ENCODE measurements at places on chromosomes 5 and 9.

GRCh38 chr9:96858018-96858573 is 3.8 kb upstream of the ZNF782 start:
- DNase-seq, result no peak

DNA sequence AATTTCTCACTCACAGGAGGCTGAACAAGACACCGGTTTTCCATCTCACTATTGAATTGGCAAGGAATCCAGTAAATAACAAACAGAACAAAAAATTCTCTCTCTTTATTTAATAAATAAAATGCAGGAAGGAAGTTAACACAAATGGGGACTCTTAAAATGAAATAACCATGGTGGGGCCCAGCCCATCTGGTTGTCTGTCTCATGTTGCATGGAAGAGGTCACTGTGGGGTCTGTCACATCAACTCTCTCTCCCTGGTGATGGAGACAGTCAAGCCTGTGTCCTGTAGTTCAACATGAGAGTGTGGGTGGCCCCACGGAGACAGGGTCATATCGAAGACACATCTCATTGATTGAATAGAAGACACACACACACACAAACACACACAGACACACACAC is 297.7 kb downstream of the IRX2 start:
- DNase-seq, result no peak

GRCh38 chr9:84998639-84999038 is 329.1 kb downstream of the NTRK2 start:
- DNase-seq, result no peak

GRCh38 chr9:85516976-85517637 is 224.6 kb downstream of the AGTPBP1 start:
- no peak for DNase-seq

GRCh38 chr5:67299231-67299735 is 102.7 kb upstream of the CD180 start:
- no peak for DNase-seq

- DNase-seq, result no peak
Measured at GRCh38 chr9:98318834-98319478, 63.5 kb upstream of the TBC1D2 start.

DNA sequence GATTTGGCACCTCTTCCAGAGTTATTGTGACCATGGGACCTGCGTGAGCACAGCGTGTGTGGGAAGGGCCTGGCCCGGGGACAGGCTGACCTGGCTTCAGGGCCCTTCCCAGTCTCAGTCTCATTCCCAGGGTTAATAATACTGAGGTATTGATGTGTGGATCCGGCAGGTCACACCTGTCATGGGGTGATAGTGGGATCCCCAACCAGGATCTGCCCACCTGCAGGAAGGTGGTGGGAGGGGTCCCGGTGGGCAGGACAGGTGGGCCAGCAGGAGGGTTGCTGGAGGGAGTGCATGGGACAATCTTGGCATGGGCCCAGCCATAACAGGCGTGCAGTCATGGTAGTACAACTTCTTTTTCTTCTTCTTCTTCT is 55.4 kb downstream of the COL15A1 start:
- DNase-seq, result no peak

Data from activated gamma-delta T cell treated with Interleukin-2 at 50 U/mL for 16 hours (primary cell).